ENCODE measurements at places on chromosomes 3 and 15.

DNA sequence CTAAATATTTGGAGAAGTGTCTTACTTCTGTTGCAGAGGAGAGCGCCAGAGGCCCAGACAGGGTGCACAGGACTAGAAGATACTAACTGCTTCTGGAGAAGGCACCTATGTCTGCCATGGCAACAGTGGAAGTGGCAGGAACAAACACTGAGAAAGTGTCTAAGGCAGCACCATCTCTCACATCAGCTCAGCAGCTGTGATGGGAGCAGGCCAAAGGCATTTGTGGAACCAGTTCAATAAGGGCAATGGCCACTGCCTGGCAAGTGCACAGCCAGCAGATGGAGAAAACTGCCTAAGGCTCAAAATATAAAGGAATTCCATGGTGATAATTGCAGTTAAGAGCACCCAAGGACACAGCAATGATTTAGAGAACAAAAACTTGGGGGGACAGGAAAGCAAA is 563.0 kb upstream of the CCDC54 start:
- no peak for DNase-seq

DNA sequence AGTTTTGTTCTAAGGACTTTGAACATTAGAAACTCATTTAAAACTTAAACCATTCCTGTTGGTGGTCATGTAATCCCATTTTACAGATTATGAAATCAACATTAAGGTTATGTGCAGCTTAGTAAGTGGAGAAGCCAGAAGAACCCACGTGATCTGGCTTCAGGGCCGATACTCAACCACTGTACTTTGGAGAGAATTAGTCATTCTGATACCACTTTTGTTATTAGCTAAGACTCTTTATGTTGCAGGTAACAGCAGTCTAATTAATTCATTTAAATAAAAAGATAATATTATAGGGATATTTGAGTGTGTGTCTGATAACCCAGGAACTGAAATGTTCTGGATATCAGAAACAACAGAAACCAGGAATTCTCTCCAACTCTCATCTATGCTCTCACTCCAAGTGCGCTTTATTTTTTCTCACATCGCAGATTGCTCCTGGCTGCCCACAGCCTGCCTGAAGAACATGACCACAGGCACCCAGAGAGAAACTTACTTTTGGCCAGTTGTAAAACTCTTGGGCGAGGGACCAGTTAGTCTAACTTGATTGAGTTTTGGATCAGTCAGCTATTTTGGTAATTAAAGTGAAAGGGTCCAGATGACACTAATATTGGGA is 25.2 kb downstream of the UBE2E1 start:
- DNase-seq: no peak

GRCh38 chr15:61056386-61056785 is 172.7 kb downstream of the RORA start:
- no peak for DNase-seq

GRCh38 chr3:190854062-190854461 is 8.4 kb downstream of the GMNC start:
- DNase-seq: no peak

- DNase-seq: no peak
Observed at GRCh38 chr3:156792114-156792513, 34.0 kb upstream of the LEKR1 start.

DNA sequence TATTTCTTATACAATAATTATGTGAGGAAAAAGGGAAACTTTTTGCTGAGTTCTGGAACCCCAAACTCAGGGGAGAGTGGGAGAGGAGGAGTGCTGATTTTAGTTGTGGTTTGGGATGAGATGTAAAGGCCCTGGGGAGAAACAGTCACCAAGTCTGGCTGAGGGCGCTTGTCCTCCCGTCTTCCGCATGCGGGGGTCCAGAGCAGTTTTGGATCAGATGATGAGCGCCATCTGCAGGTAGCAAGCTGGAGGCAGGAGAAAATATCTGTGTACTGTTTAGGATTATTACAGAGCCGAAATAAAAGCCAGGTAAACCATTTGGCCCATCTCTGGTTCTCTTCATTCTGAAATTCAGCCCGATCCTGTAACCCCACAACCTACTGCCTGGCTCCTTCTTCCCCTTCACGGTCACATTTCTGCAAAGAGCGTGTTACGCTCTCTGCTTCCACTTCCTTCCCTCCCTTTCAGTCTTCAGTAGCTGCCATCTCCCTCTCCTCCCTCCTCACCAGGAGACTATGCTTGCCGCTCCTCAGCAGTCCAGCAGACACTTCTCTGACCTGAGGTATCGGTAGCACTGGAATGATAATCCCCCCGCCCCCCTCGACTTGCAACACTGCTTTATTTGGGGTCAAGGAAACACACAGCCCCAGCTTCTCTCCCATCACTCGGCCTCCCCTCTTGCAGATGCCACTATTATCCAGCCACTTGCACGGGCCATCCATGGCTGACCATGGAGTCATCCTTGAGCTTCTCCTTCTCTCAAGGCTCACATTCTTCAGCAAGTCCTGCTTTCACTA is 1.4 kb upstream of the PARP14 start:
- DNase-seq: peak; percentile 92

DNA sequence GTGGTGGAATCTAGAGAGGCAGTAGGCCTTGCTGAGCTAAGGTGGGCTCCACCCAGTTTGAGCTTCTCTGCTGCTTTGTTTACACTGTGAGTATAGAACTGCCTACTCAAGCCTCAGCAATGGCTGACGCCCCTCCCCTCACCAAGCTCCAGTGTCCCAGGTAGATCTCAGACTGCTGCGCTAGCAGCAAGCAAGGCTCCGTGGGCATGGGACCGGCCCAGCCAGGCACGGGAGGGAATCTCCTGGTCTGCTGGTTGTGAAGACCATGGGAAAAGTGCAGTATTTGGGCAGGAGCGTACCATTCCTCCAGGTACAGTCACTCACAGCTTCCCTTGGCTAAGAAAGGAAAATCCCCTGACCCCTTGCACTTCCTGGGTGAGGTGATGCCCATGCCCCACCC is 407.1 kb downstream of the ZPLD1 start:
- DNase-seq: no peak

- peak; percentile 43 for DNase-seq
Observed at GRCh38 chr15:63896336-63897115, 62.8 kb upstream of the HERC1 start.

GRCh38 chr3:28210968-28211713 is 30.3 kb upstream of the CMC1 start:
- no peak for DNase-seq

DNA sequence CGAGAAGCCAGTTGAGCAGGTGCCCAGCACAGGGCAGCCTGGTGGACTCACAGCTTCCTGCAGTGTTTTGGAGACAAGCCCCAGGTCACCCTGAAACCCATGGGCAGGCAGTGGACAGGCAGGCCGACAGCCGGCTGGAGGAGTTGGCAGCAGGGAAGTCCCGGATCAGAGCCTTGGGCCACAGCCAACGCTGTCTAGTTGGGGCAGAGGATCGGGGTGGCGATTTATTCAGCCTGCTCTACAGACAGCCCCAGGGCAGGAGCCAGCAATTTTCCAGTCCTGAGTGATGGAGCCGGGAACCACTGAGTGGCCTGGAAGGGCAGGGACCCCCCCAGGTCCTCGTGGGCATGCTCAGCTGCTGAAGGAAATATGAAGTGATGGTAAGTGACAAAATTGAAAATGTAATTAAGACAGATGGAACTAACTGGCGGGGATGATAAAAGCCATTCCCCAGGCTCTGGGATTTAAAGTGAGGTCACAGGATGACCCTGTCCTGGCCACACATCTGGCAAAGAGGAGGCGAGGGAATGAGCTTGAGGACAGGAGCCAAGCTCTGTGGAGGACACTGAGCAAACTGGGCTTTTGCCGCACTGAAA is 34.4 kb upstream of the TBC1D21 start:
- DNase-seq: no peak

DNA sequence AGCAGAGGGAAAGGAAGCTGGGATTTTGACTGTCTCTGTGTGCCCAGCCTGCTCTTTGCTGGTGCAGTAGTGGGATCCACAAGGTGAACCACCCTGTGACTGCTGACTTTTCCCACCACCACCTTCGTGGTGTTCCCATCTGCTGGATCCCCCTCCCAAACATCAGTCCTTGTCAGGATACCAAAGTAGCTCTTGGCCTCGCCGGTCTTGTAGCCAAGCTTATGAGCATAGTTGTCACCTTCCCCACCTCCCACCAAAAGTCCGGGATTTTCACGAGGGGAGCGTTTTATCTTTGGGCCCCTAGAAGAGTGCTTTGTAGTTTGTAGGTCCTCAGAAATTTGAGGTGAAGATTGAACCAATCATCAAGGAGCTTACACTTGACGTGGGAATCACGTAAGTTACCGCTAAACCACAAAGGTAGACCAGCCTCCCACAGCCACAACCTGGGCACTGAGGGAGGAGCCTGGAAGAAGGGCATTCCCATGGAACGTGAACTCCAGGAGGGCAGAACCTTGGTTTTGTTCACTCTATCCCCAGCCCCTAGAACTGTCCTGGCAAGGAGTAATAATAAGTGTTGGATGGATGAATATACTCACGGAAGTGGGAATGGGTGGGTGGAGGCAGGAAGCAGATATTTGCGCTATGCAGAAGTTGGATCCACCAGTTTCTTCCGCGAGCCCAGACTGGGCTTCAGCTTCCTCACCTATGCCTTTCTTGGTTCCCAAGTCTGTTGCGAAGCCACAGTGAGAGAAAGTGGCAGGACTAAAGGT is 814 bp upstream of the TEX264 start:
- peak; percentile 19 for DNase-seq

DNA sequence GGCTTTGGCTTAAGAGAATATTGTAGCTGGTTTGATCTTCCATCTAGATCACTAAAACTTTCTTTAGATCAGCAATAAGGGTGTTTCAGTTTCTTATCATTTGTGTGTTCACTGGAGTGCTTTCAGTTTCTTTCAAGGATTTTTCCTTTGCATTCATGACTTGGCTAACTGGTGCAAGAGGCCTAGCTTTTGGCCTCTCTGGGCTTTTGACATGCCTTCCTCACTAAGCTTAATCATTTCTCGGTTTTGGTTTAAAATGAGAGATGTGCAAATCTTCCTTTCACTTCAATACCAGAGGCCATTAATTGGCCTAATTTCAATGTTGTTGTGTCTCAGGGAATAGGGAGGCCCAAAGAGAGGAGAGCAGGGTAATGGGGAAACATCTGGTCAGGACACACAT is 30.3 kb upstream of the CCNB2 start:
- no peak for DNase-seq
